Activated CD4-positive, CD25-positive, alpha-beta regulatory T cell treated with anti-CD3 and anti-CD28 coated beads, Interleukin-2, amount 50 U/mL, for 16 hours (primary cell): ENCODE measurements at places on chromosomes 3 and 15.

GRCh38 chr3:22899441-22899840 lies 303.7 kb upstream of the UBE2E2 start:
- no peak for DNase-seq

- DNase-seq: no peak
Measured at GRCh38 chr3:94179059-94179458, 116.2 kb downstream of the NSUN3 start.

GRCh38 chr15:45550436-45550835 lies 27.9 kb upstream of the SLC30A4 start:
- no peak for DNase-seq

- no peak for DNase-seq
Measured at GRCh38 chr3:86828751-86829150, 162.2 kb downstream of the VGLL3 start.

GRCh38 chr3:138210528-138210927 lies 23.4 kb downstream of the ARMC8 start:
- DNase-seq: no peak

- DNase-seq: no peak
Measured at GRCh38 chr3:25293736-25294135, 134.3 kb upstream of the RARB start.

DNA sequence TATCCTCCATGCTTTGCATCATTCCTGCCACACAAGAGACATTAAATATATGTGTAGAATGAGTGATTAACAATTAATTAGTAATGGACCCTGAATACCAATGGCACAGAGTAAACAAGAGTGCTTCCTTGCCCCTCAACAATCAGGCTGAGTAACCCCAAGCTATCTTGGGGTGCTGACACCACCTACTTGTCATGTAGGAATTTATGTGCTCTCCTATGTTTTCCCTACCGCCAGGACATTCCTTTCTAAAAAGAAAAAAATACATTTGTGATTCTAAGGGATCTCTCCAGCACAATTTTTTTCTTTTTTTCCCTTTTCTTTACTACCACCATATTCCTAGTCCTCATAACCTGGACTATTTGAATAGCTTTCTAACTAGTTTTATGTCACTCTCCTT lies 449.1 kb downstream of the MFSD1 start:
- DNase-seq: no peak
